ENCODE measurements at places on chromosomes 3 and 15. TPM values are rescaled to one million over a fixed set of nuclear protein-coding genes. Genes with fewer than 3 reads are reported as not detected.

DNA sequence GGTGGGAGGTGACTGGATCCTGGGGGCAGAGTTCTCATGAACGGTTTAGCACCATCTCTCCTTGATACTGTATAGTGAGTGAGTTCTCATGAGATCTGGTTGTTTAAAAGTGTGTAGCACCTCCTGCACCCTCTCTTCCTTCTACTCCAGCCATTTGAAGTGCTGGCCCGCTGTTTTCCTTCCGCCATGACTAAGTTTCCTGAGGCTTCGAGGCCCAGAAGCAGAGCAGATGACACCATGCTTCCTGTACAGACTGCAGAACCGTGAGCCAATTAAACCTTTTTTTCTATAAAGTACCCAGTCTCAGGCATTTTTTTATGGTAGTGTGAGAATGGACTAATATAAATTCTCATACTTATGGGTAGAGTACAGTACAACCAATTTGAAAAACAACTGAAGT lies 123.6 kb upstream of the BHLHE40 start:
- no peak overlapping the region for H3K4me3 ChIP-seq
- H3K27me3 ChIP-seq = no peaks in the 10 kb centered on the region
- DNase-seq = no peak
- H3K36me3 ChIP-seq = no peaks in the 10 kb centered on the region

DNA sequence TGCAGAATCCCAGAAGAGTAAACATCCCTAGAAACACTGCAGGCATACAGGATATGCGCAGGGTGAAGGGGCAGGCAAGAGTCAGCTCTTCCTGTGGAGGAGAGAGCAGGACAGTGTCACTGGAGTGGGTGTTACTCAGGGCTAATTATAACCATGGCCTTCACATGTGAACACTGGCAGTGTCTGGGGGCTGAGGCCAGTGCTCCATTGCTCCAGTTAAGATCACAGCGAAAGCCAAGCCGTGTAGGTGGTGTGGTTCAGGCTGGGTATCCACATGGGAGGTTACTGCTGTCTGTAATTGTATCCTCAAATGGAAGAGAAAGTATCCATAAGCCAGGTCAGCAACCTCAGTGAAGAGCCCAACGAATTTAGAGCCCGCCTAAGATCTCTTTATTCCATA lies 84.6 kb downstream of the MESD start:
- DNase-seq = no peak
- H3K27me3 ChIP-seq = no peaks in the 10 kb centered on the region
- no peaks in the 10 kb centered on the region for H3K4me1 ChIP-seq
- no peaks in the 10 kb centered on the region for H3K36me3 ChIP-seq
- H3K4me3 ChIP-seq = no peak overlapping the region

DNA sequence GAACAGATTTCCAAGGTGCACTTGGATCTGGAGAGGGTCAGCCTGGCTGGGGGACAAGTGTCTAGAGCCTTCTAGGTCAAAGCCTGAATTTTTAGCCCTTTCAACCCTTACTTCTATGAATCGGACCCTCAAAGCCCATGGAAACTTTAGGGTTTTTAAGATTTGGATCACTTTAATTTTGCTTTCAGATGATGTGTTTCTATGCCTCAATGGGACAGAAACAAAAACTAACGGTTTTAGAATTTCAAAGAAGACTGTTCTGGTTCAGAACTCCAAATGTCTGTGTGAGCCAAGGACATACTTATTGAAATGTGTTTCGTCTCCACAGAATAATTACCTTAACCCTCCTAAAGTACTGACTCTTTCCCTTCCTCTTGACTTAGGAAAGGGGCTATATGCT lies 266.7 kb downstream of the LRTM1 start:
- H3K36me3 ChIP-seq = no peaks in the 10 kb centered on the region
- H3K27me3 ChIP-seq = no peaks in the 10 kb centered on the region
- DNase-seq = no peak

Gene TNFAIP8L3
- total RNA-seq = not detected

- DNase-seq = no peak
- H3K4me1 ChIP-seq = no peaks in the 10 kb centered on the region
- no peaks in the 10 kb centered on the region for H3K27me3 ChIP-seq
- H3K36me3 ChIP-seq = no peaks in the 10 kb centered on the region
- H3K27ac ChIP-seq = no peak overlapping the region
Observed at GRCh38 chr3:43865887-43866528, 175.3 kb downstream of the ABHD5 start.

Data from neural progenitor cell (in vitro differentiated cells).